Astrocyte of the spinal cord (primary cell): ENCODE measurements at places on chromosomes 2 and 18.

DNA sequence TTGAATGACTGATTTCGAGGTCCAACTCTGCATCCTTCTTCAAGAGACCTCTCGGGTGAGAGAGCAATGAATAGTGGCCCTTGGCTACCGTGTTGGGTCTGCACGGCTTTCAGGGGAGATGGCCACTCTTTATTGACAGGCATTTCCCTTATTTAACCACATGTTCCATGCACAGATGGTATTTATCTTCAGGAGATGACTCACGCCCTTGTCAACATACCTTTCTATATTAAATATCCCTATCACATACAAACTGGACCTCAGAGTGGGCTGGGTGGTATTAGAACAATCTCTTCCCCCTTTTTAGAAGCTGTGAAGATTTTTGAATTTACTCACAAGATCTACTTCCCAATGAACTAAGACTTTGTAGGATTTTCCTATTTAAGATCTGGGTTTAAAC, 109.6 kb upstream of the CDC42EP3 start:
- peak; percentile 66 for DNase-seq

DNA sequence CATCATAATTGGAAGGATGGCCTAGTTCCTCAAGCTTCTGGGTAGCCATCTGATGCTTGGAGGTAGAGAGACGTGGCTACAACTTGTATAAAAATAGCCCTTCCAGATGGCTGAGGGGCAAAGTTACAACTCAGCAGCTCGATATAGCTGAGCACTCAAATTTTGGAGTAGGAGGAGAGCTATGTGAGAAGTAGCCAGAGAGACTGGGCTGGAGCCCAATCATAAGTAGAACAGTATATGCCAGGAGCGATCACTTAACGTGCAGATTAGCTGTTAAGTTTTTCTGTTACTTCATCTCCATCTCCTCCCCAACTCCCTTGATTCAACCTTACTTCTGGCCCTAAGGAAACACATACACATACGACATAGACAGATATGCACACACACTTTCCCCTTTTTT, 28.8 kb downstream of the CNRIP1 start:
- DNase-seq: no peak

- DNase-seq: no peak
Observed at GRCh38 chr18:30481871-30482270, 560.7 kb downstream of the DSC3 start.

GRCh38 chr2:127137225-127137624, 30.3 kb upstream of the BIN1 start:
- no peak for DNase-seq

DNA sequence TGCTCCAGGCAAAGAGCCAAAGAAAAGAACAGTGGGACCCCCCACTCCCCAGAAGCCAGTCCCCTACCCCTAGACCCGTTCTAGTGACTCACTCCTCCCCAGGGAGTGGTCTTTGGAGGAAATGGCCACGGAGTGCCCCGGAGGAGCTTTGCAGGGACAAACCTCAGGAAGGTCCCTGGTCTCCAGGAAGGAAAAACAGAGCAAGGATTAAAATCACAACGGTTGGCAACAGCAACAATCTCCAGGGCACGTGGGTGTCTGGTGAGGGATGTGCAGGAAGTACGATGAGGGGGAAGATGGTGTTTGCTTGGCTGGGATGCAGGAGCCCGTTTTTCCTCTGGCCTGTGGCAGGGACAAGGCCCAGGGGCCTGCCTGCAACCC, 135.0 kb downstream of the SMAD2 start:
- DNase-seq: peak; percentile 5
